ENCODE measurements at places on chromosomes 5 and 9.
A peak's percentile ranks its signal among the peaks of the same experiment; 100 is the strongest.

DNA sequence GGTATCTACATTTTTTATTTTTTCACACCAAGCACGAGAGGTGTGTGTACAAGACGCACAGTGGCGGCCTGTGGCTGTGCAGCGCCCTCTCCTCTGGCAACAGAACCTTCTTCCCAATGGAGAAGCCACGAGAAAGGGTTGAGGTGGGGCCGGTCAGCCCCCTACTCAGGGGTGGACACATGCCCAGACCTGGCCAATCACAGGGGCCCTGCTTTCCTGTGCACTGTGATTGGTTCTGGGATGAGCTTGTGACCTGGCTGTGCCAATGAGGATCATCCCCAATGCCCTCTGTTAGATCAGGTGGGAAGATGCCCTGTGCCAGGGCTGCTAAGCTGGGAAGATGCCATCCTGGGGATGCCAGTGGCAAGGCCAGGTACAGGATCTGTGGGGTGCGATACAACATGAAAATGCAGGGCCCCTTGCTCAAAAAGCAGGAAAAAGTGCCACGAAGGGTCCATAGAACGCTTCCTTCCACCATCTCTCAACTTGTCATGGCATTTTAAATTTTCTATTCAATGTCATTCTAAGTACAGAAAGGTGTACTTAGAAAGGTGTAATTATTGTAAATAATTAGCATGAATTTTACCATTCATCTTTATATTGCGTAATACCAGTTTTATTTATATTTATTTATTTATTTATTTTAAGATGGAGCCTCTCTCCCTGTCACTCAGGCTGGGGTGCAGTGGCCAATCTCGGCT is 15.4 kb downstream of the IER5L start:
- no peak for DNase-seq

- no peak for DNase-seq
Observed at GRCh38 chr5:94266170-94266569, 352.2 kb downstream of the KIAA0825 start.

GRCh38 chr9:92649007-92649406 is 20.9 kb downstream of the IPPK start:
- DNase-seq: no peak

- no peak for DNase-seq
Observed at GRCh38 chr5:156951359-156951758, 11.7 kb downstream of the TIMD4 start.

- DNase-seq: no peak
Observed at GRCh38 chr9:133612816-133613215, 3.6 kb upstream of the FAM163B start.

DNA sequence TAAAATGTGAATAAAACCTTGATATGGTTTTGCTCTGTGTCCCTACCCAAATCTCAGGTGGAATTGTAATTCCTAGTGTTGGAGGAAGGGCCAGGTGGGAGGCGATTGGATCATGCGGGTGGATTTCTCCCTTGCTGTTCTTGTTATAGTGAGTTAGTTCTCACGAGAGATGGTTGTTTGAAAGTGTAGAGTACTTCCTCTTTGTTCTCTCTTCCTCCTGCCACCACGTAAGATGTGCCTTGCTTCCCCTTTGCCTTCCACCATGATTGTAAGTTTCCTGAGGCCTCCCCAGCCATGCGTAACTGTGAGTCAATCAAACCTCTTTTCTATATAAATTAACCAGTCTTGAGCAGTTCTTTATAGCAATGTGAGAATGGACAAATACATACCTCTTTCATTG is 34.9 kb downstream of the TARS1 start:
- no peak for DNase-seq

- DNase-seq: no peak
Observed at GRCh38 chr5:148633067-148633377, 21.3 kb downstream of the HTR4 start.

- DNase-seq: no peak
Observed at GRCh38 chr5:175548626-175549311, 70.4 kb downstream of the SFXN1 start.

DNA sequence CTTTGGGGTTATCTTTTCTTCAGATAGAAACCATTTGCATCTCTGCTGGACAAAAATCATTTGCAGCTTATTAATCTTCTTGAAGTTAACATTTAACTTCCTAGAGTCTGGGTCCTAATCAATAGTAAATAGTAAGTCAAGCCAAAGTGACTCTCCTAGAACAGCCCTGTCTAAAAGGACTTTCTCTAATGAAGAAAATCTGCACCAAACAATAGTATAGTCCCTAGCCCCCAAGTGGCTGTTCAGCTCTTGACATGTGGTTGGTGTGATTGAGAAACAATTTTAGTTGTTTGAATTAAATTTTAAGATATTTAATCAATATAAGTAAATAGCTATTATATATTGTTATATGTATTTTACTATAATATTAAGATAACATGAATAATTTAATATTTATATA is 64.6 kb upstream of the SHB start:
- no peak for DNase-seq

DNA sequence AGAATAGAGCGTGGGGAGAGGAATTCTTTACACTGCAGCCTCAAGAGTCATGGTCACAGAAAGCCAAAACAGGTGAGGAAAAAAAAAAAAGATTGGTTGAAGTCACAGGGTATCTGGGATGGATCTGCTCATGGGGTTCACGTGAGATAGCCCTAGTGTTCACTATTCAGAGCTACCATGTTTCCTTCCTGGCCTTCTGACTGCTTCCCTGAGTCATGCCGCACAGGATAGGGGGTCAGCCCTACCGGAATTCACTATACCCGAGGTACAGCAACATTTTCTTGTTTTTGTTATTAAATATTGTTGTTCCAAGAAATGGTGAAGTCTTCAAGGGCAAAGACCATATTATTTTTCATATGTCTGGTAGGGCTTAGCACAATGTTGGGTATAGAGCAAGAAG is 21.5 kb upstream of the MAN2A1 start:
- no peak for DNase-seq

- DNase-seq: no peak
Observed at GRCh38 chr9:90854637-90855175, 53.1 kb downstream of the SYK start.

DNA sequence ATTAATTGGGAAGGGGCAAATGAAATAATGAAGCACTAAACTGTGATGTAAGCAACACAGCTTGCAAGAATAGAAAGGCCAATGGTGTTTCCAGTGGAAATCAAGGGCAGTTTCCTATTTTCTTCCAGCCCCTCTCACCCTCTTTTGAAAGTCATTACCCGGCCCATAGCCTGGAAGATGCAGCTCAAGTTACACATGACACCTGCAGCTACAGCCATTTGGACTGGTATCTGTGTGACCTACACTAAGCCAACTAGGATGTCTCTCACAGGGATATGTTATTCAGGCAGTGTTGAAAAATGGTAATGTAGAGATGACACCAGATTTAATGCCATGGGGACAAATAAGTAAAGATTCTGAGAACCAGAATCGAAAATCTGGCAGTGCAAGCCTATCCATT is 439.4 kb upstream of the ZNF462 start:
- DNase-seq: no peak

DNA sequence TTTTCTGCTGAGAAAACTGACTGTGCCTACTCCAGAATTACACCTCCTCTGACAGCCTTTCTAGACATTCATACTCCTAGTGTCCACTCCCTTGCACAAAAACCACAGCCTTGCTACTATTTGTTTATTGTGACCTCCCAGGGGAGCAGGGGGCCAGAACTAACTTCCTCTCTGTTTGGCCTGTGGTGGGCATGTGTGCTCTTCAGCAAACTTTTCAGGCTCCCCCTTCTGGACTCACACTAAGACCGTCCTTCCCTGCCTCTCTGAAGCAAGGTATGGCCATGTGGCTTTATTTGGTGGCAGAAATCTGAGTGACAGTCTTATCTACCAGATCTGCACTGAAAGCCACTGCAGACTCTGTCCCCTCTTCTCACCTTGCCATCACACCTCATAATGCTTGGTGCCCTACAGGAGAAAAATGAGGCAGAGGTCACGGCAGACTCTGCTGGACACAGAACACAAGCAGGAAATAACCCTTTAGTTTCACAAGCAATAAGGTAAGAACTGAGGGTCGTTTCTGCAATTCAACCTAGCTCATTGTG is 28.2 kb downstream of the LIFR start:
- DNase-seq: no peak

DNA sequence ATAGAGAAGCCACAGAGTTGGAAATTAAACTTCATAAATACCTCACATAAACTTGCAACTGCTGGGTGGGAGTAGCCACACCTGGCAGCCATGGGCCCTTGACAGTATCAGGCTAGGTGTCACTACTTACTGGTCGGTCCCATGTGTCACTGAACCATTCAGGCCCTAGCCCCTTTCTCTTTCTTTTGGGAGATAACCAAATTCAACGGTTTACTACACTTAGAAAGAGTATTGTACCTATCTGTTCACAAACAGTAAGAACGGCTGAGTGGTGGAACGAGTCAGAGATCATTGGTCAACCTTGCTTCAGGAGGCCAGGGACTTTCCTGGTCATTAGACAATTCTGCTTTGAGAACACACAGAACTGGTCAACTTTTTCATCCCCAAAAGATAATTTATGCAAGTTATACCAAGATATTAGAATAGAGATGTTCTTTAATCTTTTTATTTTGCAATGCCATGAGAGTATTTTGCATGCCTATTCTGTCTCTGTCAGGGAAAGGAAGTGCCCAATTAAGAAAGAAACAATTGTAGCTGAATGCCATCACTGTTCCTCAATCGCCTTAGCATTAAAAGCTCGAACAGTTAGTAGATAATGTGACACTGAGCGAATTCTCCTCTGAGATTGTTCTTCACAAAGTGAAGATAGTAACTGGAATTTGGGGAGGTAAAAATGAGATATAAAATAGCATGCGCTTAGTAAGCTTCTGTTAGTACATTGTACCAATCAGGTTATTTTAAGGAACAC is 50.9 kb downstream of the GOLPH3 start:
- DNase-seq: no peak

- no peak for DNase-seq
Observed at GRCh38 chr9:114957558-114957957, 27.2 kb upstream of the TNFSF8 start.

GRCh38 chr9:91336786-91337185 is 24.9 kb downstream of the AUH start:
- no peak for DNase-seq

GRCh38 chr5:9495121-9495520 is 50.8 kb downstream of the SEMA5A start:
- no peak for DNase-seq

- DNase-seq: peak; percentile 22
Observed at GRCh38 chr9:129283705-129284606, 105.9 kb upstream of the IER5L start.

DNA sequence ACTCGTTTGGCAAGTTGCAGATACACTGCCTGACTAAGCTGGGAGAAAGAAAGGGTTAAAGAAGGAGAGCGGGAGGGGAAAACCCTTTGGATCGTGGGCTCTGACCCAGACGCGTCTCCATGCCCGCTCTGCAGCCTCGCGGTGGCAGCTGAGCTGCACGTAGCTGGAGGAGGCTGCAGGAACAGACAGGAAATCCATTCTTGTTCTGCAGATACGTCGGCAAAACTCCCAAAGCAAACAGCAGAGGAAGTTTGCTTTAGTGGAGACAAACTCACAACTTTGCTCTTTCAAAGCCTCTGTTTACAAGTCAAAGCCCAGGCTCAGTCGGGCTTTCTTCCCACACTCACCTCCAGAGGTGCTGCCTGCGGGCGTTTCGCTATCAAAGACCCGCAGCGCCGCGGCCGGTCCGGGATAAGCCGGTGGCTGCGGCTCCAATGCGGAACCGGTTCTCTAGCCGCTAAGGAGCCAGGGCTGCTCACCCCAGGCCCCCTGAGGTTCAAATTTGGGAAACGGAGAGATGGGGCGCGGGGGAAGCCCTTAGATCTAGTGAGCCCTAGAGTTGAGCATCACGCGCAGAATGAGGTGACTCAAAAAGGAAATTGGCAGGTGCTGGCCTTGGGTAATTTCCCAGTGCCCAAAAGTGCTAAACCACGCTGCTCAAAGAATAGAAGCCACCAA is 60.7 kb downstream of the MAT2B start:
- peak; percentile 50 for DNase-seq
